Activated CD8-positive, alpha-beta T cell treated with anti-CD3 and anti-CD28 coated beads, Interleukin-2, amount 10 ng/mL, durations not matched to agents 7 days and 5 days (primary cell): ENCODE measurements at places on chromosomes 7 and 10. TPM values are rescaled to one million over a fixed set of nuclear protein-coding genes. Genes with fewer than 3 reads are reported as not detected.

Gene IFIT5
- total RNA-seq = 22.5 TPM

Gene FAM25G
- total RNA-seq = not detected

Gene TSC22D4
- 132 TPM for total RNA-seq

Gene PRLHR
- total RNA-seq = not detected

Gene JAKMIP3
- 0.08 TPM for total RNA-seq

Gene SH2D4B
- total RNA-seq = 0.13 TPM

Gene CBLL1
- total RNA-seq = 42.4 TPM

Gene GGCT
- total RNA-seq = 50.2 TPM

Gene MAP3K8
- 26.0 TPM for total RNA-seq

Gene FXYD4
- not detected for total RNA-seq

Gene LIPK
- not detected for total RNA-seq

Gene CYP2C8
- not detected for total RNA-seq

Gene IL2RA
- total RNA-seq = 177 TPM

Gene SLC16A12
- not detected for total RNA-seq

Gene ADAM12
- total RNA-seq = 1.6 TPM

Gene ZNF316
- total RNA-seq = 26.8 TPM

Gene HOXA6
- not detected for total RNA-seq

Gene DDC
- not detected for total RNA-seq

Gene IFRD1
- 42.5 TPM for total RNA-seq

Gene GPR85
- total RNA-seq = not detected

Gene PRSS37
- total RNA-seq = not detected

Gene SPDYE6
- not detected for total RNA-seq
